Right forelimb (tissue), 1 donor: ENCODE measurements at places on chromosomes 2 and 18.

- no peak for DNase-seq
Measured at GRCh38 chr2:37868866-37869265, 56.2 kb upstream of the RMDN2 start.

- peak; percentile 25 for DNase-seq
Measured at GRCh38 chr2:236582968-236583367, 13.3 kb downstream of the ACKR3 start.

- DNase-seq, result no peak
Measured at GRCh38 chr18:13574355-13574754, 152.0 kb downstream of the FAM210A start.

- no peak for DNase-seq
Measured at GRCh38 chr2:107278672-107279071, 392.7 kb upstream of the ST6GAL2 start.

DNA sequence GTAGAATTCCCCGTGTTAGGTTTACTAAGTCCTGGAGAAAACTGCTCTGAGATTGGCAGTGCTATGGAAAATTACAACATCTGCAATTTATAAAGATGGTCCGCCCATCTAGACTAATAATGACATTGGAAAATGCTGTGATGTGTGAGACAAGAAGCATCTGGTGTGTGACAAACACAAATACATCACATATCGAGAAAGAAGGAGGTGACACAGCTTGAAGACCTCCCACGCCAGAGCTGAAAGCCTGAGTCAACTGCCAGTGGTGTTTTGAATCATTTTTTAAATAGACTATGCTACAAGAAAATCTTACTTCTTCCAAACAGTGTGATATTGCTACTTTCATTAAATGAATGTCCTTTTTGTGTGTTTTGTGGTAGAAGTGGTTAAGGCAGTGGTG, 8.6 kb upstream of the ANO7 start:
- no peak for DNase-seq

DNA sequence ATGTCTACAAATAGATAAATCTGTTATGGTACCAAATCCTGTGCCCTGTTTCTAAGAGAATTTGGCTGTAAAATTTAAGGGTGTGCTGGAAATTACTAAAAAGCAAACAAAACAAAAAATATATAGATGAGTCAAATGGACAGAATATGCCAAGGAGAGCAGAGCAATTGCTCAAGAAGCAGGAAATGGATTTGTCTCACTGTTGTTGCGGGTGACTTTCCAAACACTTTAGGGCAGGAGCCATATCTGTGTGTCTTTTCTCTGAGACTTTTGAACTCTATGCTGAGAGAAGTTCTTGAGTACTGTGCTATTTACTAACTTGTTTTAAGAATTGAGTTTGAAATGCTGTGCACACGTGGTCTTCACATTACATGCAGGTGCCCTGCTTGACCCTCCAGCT, 221.7 kb downstream of the PHLPP1 start:
- no peak for DNase-seq

GRCh38 chr18:56541793-56542192, 96.6 kb downstream of the TXNL1 start:
- DNase-seq, result no peak

DNA sequence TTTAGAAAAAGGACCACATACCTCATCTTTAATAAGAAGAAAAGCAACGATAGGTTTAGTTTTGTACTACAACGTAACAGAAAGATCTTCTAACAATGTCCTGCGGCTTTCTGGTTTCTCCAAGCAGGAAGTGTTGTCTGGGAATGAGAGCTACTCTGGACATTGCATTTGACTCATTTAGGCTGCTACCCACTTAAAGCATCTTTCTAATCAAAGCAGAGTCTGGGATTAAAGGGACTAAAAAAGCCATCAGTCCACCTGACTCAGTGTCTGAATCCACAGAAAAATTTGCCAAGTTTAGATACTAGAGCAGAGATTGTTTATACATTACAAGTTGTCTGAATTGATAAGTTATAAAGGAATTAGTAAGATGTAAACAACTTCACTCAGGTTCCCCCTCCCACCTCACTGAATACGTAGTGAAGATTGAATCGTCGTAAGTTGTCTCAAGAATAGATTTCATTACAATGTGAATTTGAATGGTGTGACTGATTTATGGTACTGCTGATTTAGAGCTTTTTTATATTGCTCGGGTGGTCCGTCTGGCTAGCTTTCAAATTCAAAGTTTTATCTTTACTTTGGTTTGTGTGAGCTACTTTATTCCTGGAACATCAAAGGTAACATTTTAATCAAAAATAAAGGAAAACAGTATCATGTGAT, 70.2 kb upstream of the SMIM21 start:
- no peak for DNase-seq

DNA sequence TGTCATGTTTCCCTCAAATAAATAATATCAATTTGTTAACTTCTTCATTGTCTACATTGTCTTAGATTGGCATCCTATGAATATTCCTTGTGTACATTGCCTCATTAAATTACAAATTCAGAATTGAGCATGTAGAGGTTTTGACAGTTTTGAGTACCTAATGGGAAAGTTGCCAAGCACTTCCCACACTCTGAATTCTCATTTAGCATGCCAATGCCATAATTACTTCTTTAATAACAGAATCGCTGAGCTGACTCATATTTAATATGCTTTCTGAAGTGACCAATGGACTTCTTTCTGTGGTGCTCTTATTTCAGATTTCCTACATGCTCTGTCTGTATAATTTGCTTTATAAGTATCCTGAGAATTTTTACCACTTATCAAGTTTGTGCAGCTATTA, 114.4 kb upstream of the NOL4 start:
- no peak for DNase-seq

DNA sequence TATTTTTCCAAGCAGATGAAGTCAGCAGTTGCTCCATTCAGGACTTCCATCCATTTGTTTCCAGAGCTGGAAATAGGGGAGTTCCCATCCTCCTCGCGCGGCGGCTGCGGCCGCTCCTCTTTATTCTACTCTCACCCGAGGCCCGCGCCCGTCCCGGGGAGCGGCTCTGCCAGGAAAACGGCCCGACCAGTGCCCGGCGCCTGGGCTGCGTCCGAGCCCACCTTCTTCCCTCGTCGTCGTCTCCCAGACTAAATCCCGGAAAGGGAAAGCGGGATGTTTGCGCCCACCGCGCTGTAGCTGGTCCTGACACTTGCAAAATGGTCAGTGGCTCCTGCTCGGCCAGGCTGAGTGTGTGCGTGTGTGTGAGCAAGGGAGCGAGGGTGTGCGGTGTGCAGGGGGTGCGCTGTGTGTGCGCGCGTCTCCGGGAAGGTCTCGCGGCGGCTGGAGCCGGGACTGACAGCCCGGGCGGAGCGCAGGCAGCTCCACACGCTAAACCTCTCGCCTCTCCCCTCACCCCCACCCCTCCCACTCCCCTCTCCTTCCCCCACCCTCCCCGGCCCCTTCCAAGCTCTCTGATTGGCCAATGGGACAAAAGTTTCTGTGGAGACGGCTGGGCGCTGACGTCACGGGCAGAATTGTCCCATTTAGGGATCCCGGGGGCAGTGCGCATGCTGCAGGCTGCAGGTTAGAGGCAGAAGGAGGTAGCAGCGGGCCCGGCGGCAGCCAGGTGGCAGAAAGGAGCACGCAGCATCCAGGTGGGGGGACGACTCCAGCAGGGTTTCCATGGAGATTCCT, at the start of gene NOL4:
Gene NOL4 (minus strand): TSS at position 491 of the 795 bp plus-strand sequence. CDS start 1,660 bp downstream, outside the sequence.
- peak; percentile 72 for DNase-seq

- DNase-seq, result no peak
Measured at GRCh38 chr2:226063704-226064440, 664.4 kb downstream of the NYAP2 start.

- no peak for DNase-seq
Measured at GRCh38 chr2:210561475-210561874, 5.1 kb downstream of the CPS1 start.

DNA sequence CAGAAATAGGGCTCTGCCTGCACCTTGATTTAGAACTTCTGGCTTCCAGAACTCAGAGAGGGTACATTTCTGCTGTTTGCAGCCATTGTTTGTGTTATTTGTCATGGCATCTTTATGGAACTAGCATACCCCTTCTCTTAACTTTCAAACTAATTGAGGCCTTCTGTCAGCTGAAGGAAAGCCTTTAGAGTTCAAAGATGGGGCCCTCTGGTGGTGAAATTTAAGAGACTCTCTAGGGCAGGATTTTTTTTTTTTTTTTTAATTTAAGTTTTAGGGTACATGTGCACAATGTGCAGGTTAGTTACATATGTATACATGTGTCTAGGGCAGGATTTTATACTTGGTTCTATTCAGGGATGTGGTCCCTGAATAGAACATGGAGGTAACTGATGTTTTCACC, 260.6 kb upstream of the LINC00305 start:
- no peak for DNase-seq

GRCh38 chr2:218882866-218883366, 2.3 kb downstream of the WNT10A start:
- DNase-seq, result no peak

DNA sequence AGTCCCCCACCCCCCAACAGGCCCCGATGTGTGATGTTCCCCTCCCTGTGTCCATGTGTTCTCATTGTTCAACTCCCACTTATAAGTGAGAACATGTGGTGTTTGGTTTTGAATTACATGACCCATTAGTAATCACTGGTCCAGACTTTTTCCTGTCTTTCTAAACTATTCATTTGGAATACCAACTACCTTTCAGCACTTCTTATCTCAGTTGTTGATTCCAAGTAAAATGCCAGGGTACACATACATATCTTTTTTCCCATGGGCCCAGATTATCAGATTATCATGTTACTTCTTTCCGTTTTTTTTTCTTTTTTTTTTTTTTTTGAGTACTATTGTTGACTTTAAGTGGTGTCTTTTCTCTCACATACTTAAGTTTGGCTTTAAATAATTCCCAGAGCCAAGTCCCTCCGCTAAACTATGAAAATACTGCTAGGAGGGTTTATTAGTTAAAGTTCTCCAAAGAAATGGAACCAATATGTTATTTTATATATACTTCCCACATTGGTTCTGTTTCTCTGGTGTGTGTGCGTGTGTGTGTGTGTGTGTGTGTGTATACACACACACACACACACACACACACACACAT, 389.3 kb downstream of the IRS1 start:
- no peak for DNase-seq

DNA sequence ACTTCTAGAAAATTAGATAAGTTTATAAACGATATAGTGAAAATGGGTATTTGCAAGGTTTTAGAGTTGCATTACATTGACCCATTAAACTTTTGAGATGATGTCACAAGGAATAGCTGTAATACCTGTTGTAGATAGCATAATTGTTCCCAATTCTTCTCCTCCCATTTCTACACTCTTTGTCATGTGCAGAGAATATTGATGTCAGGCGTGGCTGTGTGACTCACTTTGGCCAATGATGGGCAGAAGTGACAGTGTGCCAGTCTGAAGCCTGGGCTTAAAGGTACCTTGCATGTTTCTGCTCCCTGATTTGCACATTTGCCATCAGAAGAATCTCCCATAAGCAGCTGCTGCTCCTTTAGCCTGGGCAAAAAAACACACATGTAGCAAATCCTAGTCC, 26.9 kb upstream of the CCBE1 start:
- DNase-seq, result no peak

DNA sequence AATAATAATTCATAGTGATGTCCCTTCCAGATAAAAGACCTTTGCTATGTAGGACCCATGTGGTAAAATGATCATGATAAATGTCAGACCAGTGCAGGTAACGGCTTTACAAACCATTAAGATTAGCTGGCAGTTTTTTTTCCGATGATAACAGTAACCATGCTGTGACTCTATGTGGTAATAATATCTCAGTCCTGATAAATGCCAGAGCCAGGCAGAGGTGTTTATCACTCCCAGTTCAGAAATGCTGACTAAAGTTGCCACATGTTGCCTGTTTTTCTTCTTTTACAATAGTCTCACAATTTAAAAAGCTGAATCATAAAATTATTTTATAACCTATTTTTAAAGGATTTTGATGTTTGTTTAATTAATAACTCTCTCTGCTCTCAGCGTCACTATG, 565.1 kb downstream of the ARHGAP15 start:
- no peak for DNase-seq

- no peak for DNase-seq
Measured at GRCh38 chr2:150007815-150008430, 420.3 kb upstream of the MMADHC start.

DNA sequence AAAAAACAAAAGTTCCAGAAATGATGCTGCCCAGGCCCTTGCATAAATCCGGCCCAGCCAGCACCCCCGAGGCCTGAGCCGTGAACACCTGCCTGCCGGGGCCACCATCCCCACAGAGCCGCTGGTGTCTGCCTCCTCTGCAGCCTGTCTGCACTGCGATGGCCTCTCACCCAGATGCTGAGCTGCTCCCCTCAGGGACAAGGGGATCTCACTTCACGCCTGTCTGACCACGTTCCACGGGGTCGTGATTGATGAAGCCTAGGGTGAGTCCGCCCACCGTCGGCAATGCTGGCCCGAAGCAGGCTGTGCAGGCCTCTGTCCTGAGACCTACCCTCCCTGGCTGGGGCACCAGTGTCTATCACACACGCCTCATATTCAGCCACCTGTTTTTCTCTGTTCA, 444.2 kb downstream of the EIPR1 start:
- no peak for DNase-seq

- no peak for DNase-seq
Measured at GRCh38 chr2:11611251-11611650, 58.7 kb downstream of the NTSR2 start.

- no peak for DNase-seq
Measured at GRCh38 chr18:48472610-48473009, 63.4 kb upstream of the ZBTB7C start.

DNA sequence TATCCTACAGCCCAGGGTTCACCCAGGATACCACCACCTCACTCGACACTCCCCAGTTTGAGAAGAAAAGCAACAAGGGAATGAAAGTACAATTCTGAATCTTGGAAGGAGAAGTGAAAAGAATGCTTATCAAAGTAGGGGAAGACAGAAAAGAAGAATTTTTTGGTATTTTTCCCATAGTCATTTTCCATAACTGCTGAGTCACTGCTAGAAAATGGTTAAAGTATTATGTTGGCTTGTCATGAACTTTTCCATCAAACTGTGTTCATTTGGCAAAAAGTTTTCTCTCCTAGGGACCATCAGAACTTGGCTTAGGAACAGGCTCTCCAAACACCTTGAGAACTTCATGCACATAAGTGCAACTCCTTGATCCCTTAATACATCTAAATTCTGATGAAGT, 192.0 kb downstream of the BCL11A start:
- no peak for DNase-seq

DNA sequence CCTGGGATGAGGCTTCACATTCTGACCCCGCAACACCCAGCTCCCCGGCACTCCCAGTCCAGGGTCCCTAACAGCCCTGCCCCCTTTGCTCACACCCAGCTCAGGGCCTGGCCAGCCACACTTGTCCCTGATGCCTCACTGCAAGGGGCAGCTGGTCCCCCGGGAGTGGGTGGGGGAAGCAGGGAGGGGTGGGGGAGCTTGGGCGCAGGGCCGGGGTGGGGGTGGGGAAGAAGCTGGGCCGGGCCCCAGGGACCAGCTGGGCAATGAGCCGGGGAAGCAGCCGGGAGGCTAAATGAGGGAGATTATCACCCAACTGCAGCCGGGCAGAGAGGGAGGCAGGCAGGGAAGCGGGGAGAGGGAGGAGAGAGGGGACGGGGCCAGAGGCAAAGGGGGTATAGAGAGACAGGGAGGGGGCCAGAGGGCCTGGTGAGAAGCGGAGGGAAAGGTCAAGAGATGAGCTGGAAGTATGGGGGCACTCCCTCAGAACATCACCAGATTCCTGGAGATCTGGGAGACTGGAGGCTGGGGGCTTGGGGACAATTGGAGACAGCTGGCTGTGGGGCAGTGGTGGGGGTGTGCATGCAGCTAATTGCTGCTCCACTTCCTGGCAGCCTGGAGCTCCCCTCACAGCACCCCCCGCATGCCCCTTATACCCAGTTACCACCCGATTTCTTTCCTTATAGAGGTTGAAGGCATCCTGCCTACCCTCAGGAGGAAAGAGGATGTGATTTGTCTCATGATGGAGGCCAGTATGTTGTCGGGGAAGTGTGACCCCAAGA, 2.5 kb upstream of the ASIC4 start:
- DNase-seq, result no peak
